ENCODE measurements at places on chromosomes 3 and 15.

DNA sequence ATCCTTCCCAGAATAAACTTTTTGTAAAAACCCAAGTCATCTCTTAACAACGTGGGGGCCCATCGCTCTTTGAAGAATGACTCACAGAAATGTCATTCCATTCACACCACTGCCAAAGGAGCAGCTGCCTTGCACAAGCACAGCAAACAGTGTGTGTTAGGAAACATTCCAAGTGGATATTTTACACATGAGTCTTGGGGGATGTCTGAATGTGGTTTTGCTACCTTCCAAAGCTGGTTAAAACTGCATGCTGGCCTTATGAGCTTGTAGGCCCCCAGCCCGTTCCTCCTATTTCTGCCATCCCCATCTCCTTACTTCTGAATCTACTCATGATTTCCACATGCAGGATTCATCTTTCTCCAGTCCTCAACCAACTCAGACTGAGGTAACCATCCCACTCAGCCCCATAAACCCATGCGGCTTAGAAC lies 130.8 kb downstream of the CPNE4 start:
- DNase-seq, result no peak

- DNase-seq, result no peak
These were observed 35.7 kb upstream of the ZNF770 start for GRCh38 chr15:35023804-35024203.

DNA sequence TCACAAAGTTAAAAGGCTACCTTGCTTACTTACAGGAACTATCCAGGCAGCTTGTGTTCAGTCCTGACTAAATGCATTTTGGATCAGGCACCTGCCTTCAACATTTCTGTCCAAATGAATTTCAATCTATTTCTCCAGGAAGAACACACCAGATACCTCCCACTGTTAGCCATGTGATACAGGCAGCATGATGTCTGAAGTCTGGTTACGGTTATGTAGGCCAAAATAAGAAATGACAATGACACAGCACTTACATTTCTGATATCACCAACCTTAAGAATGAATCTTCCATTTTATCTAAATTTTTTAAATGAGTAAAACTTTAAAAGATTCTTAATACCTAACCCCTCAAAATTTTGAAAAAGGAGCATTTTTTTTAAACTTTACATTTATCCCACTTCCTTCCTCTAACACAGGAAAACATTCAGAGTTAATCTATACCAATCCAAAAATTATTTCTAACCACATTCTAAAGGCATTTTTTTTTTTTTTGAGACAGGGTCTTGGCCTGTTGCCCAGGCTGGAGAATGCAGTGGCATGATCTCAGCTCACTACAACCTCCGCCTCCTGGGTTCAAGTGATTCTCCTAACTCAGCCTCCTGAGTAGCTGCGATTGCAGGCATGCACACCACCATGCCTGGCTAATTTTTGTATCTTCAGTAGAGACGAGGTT lies at the start of gene MAP4:
MAP4 (minus strand) TSS at position 116 of the 673 bp plus-strand sequence. CDS start 17,556 bp downstream, outside the sequence.
- no peak for DNase-seq

DNA sequence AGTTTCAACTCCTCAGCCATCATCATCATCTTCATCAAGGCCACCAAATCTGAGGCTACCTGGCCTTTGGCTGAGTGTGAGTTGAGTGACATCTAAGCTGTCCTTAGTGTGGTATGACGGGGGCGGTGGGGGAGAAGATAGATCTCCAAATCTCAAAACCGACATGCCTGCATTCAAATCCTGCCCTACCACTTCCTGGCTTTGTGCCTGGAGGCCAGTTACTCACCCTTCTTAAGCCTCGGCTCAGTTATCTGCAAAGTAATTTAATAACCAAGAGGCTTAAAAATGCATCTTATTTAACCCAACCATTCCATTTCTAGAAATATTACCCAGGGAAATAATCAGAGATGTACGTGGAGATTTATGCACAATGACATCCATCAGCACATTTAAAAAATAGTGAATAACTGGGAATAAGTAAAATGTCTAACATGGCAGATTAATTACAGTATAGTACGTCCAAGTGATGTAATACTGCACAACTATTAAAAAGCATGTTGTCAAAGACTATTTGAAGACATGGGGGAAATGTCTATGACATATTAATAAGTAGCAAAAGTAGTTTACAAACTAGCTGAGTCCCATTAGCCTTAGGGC lies 167.4 kb downstream of the NTRK3 start:
- DNase-seq, result no peak
